ENCODE measurements at places on chromosomes 6 and 20.

DNA sequence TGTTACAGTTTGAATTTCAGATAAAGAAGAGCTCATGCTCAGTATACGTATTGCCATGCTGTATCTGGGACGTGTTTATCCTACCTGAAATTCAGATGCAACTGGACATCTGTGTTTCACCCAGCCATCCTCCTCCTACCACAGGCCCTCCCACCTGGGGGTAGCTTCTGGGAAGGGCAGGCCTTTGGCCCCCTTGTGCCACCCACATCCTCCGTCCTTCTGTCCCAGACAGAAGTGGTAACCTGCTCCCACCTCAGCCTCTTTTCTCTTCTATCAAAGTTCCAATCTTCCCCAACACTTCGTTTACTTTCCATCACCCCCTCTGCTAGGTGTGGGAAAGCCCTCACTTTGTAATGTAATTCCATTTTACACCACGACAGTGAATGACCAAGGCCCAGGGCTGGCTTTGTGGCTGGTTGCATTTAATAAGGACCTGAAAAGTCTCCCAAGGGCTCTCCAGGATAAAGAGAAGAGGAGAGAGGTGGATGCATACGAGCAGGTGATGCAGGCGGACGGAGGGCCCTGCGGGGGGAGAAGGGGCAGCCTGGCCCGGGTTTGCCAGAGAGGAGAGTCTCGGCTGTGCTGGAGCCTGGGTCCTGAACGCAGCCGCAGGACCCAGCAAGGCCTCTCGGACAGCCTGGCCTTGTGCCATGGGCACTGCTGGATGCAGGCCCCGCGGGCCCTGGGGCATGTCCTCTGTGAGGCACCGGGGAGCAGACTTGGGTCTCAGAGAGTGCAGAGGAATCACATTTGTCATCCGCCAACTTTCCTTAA is 98.4 kb downstream of the PSMB1 start:
- DNase-seq = no peak

DNA sequence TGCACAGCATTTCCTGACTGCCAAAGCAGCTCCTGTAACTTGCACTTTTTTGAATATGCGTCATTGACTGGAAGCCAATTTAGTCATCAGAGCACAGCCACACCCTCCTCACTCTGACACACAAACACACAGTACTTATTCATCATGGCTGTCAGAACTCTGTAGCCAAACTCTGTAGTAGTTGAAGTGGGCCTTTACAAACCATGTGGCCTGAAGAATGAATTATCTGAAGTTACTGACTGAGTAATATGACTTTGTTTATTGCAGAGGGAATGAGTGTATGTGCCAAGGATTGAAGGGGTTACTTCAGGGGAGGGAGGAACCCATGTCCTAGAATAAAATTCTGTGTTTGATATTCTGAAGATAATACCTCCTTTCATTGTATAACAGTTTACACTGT is 102.7 kb downstream of the FIG4 start:
- DNase-seq = peak; percentile 41

DNA sequence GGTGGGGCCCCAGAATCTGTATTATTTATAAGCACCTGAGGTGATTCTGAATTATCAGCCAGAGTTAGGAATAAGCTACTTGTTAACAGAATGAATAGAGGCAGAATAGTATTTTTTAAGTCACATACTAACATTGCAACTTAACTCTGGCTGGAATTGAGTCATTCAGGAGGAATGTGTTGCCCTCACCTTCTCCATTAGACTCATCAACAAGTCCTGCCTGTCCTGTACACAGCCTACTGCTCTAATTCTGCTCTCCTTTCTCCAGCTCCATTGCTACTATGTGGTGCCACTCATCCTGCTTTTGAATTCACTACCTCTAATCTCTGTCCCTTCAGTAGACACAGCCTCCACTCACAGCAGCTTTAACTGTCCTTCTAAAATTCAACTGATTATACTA is 669.4 kb downstream of the DHX35 start:
- DNase-seq = no peak

DNA sequence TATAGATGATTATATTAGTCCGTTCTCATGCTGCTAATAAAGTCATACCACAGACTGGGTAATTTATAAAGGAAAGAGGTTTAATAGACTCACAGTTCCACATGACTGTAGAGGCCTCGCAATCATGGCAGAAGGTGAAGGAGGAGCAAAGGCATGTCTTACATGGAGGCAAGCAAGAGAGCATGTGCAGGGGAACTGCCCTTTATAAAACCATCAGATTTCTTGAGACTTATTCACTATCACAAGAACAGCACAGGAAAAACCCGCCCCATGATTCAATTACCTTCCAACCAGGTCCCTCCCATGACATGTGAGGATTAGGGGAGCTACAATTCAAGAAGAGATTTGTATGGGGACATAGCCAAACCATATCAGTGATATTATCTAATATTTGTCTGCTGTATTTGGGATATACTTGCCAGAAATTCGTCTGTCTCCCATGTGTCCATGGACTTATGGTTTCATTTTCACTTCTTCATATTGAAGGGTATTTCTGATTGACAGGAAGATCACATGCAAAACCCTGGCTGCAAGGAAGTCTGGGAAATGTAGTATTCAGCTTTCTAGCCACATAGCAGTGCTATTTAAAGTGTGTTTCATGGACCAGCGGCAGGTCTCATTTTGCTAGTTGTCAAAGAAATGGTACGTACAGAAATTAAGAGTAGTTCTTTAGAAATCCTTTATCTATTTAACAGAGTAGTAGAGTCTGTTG is 50.5 kb upstream of the PAK5 start:
- DNase-seq = no peak

DNA sequence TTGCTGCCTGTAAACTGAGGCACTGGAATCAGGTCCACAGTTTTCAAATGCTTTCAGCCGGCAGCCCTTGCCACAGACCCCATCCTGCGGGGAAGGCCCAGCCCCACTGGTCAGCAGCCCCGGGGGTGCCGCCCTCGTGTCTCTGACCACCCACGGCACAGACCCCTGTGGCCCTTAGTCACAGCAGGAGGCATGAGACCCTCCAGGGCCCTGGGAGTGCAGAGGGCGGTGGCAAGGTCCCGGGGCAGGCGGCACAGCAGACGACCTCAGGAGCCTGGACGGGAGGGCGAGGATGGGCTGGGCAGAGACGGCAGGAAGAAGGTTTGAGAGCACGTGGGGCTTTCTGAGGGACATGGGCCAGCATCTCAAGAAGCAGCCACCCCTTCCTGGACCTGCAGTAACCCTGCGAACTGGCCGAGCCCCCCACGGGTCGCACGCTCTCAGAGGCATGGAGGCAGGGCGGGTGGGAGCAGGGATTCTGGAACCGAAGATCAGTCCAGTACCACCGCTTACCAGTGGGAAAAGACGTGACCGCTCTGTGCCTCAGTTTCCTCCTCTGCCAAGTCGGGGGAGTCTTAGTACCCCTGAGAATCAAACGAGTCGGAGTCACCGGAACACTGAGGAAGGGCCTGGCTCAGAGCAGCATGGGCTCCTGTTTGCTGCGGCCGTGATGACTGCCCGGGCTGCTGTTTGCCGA is 140.7 kb downstream of the TAF4 start:
- DNase-seq = no peak

- no peak for DNase-seq
Measured at GRCh38 chr6:151497905-151498304, 4.1 kb downstream of the CCDC170 start.

DNA sequence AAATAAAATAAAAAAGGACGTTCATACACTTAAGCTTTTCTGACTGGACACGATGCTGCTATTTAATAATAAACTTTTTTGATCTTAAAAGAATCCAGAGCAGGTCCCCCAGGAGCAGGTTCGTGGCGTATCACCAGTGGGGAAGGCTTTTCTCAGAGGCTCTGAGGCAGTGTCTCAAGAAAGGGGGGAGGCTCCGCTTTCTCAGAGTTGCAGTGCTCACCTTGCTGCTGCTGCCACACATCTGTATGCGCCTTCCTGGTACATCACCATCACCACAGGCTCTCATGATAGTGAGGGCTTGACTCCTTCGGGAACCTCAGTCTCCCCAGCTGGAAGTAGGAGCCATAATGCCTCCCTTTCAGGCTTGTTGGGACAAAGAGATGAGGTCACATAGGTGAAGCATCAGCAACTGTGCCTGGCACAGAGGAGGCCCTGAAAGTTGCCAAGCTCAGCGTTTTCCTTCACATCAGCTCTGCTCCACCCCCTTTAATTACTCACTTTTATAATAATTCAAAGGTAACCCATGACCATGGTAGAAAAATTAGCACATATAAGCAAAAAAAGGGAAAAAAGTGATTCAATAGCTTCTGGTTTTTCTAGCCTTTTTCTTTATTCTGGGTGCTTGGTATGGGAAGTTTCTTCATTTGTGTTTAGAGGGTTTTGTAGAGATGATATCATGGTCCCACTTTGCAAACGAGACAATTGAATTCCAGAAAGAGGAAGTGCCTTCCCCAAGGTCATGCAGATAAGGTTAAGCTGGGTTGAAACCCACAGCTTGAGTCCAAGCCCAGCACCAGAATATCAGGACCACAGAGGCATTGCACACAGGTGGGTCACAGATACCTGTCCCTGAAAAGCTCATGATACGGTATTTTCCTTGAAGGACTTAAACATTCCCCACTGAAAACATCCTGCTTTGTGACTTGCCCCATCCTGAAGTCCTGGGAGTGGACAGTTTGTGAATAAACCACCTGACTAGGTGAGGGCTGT is 24.5 kb downstream of the SRSF3 start:
- DNase-seq = no peak

DNA sequence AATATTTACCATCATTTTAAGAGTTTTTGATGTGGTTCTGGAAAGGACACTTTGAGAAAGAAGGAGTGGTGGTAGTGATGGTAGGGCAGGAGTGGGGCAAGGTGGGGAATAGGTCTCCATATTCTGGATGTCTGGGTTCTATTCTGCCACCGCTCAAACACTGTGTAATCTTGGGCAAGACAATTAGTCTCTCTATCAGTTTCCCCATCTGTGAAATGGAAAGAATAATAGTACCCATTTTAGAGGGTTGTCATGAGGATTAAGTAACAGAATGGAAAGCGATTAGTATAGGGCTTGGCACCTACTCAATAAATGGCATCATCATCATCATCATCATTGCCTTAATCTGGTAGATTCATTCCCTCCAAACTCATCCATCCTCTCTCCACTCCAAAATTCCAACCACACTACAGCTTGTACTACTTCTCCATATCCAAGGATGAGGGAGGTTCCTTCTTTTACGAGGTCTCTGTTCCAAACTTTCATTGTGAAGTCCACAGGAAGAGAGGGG is 982 bp upstream of the GGT7 start:
- no peak for DNase-seq

DNA sequence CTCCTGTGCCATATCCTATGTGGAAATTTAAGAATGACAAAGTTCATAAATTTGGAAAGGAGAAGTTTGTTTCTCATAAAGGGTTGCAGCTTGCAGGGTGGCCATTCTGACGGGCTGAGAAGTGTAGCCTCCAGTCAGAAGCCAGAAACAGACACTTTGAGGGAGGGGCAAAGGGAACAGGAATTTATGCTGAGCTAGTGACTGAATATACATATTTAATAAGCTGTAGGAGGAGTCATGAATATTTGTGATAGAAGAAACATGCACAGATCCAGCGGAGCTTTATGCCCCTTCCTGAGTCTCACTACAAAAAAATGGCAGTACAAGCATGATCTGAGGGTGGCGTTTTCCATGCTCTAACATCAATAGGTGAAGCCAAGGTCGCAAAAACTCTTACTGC is 798.3 kb downstream of the KIF16B start:
- DNase-seq = no peak

GRCh38 chr6:30317913-30318589 is 8.7 kb upstream of the TRIM39 start:
- no peak for DNase-seq

DNA sequence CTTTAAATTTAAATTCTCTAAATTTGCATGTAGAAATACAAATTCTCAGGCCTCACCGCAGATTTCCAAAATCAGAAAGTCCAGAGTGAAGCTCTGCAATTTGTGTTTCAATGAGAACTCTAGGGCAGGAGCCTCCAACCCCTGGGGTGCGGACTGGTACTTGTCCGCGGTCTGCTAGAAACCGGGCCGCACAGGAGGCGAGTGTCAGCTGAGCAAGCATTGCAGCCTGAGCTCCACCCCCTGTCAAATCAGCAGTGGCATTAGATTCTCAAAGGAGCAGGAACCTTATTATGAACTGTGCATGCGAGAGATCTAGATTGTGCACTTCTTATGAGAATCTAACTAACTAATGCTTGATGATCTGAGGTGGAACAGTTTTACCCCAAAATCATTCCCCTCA is 203.0 kb upstream of the PCSK2 start:
- DNase-seq = no peak

DNA sequence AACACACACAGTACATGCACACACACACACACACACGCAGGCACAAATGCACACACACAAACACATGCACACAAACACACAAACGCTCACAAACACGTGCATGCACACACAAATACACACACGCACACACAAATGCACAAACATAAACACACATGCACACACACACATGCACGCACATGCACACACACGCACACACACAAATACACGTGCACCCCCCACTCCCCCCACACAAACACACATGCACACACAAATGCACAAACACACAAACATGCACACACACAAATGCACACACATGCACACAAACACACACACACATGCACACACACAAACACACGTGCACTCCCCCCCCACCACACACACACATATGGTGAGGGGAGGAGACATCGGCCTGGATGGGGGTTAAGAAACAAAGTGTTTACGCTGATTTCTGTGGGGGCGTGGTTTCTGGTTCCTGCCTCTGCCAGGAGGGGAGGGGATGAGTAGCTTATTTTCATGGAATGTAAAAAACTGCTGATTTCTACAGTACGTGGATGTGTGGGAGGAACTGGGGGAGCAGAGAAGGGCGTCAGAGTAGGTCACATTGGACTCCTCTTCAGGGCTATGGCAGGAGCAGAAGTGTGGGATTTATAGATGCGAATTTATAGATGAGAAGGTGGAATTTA is 607.2 kb downstream of the QKI start:
- no peak for DNase-seq

DNA sequence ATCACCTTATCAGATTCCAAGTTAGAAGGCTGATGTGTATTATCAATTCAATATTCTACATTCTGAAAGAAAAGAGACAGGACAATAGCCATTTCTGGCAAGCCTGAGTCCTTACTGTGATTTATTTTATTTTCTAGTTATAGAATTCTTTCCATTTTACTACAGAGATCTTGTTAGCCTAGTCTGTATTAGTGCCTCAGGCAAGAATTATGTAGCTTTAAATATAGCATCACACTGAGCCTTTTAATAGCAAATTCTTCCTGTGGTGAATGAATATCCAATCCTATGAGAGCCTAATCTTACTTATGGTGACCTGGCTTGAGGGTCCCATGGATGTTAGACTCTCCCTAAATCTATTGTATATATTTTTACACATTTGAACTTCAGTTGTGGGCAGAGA is 732.8 kb upstream of the CITED2 start:
- DNase-seq = no peak

DNA sequence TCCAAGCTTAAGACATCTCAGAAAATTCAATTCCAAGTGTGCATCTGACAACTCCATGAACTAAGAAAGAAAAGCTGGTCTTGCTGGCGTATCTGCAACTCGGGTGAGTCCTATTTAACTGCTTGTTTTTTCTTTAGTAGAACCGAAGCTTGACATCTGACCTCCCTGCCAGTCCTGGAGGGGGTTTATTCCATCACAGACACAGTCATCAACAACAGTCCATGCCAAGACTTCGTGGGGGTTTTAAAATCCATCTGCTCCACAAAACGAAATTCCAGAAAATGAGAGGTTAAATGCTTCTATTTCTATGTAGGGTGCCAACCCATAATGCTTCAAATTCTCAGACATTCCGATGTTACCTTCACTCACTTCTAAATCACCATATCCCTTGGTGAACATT is 133.9 kb downstream of the IPCEF1 start:
- DNase-seq = no peak

Data from activated CD4-positive, alpha-beta T cell treated with anti-CD3 and anti-CD28 coated beads for 36 hours (primary cell).